ENCODE measurements at places on chromosomes 5 and 9.

DNA sequence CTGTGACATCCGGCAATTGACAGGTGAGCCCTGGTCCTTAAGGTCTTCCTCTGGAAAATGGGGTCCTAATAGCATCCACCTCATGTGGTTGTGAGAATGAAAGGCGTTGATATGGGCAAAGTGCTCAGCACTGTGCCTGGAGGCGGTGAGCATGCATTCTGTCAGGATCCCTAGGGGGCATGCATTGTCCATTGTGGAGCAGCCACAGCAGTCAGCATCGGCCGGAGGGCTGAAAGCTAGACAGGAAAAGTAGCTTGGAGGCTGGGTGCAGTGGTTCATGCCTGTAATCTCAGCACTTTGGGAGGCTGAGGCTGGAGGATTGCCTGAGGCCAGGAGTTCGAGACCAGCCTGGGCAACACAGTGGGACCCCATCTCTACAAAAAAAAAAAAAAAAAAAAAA lies 122.2 kb downstream of the LHX2 start:
- DNase-seq, result no peak

GRCh38 chr9:103397868-103398600 lies 402.9 kb downstream of the CYLC2 start:
- DNase-seq, result no peak

DNA sequence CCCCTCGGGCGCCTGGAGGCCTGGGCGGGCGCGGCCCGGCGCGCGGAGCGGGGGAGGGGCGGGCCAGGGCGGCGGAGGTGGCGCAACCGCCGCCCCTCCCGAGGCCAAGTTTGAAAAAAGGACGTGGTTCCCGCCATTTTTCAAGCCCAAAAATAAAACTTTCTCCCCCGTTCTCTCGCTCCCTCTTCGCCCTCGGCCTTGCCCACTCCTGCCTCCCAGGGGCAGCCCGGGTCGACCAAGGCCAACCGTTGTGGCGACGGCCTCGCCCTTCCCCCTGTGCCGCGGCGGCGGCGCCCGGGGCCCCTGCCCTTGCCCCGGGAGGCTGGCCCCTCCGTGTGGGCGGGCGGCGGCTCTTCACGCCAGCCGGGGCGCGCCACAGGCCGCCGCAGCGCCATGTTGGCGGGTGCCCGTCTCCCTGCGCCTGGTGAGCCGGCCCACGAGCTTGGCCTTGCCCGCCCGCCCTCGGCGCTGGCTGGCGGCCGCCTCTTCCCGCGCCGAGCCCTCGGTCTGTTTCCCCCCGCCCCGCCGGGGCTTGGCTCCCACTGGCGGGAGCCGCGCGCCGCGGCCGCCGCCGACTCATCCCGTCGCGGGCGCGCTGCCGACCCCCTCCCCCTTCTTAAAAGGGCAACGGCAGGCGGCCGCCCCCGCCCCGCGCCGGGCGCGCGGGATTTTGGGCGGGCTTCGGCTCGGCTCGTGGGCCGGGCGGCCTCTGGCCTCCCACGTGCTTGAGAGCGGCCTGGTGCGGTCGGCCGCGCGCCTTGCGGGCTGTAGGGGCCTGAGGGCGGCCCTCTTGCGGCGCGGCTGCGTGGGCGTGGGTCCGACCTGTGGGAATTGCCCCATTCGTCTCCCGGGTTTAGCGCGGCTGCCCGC lies 1.3 kb downstream of the ANP32B start:
- no peak for DNase-seq

DNA sequence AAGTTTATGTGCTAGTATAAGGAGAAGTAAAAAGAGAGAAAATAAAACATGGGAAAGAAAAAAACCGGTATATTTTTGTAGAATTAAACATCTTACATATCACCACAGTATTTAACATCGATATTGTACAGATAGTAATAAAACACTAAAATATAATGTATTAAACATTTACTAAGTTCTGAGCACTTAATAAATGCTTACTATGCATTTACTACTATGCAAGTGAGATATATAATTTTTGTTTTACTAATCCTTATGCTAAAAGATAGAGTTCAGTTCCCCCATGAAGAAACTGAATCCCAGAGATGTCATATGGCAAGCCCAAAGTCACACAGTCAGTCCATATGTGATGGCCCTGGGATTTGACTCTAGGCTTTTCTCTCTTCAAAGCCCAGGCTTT lies 51.1 kb downstream of the SH3TC2 start:
- no peak for DNase-seq
